Thymus (tissue), 14 donors: ENCODE measurements at places on chromosomes 16 and 17. TPM values are rescaled to one million over a fixed set of nuclear protein-coding genes. Genes with fewer than 3 reads are reported as not detected.

DNA sequence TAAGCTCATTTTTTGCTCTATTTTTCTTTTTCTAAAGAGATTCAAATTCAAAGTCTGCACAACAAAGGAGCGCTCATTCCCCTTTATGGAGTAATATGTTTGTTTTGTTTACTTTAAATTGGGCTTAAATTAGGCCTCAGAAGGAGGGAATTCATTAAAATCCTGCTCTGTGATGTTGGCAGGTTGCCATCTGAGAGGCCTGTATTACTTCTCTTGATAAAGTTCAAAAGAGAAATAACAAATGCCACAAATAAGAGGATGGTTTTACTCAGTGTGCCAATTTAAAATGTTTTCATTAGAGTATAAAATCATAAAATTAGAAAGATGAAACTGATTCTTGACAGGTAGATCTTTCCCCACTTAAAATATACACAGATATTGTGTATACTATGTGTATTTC is 54.5 kb upstream of the HLF start:
- no peak overlapping the region for H3K4me3 ChIP-seq
- H3K27ac ChIP-seq: no peak overlapping the region
- no peaks in the 10 kb centered on the region for H3K36me3 ChIP-seq
- no peaks in the 10 kb centered on the region for H3K27me3 ChIP-seq
- no peaks in the 10 kb centered on the region for H3K4me1 ChIP-seq

GRCh38 chr16:86949116-86949515 is 368.1 kb downstream of the C16orf95 start:
- peaks cover 8% of the 10 kb centered on the region for H3K4me1 ChIP-seq
- no peaks in the 10 kb centered on the region for H3K27me3 ChIP-seq
- H3K27ac ChIP-seq: no peak overlapping the region
- H3K36me3 ChIP-seq: no peaks in the 10 kb centered on the region

DNA sequence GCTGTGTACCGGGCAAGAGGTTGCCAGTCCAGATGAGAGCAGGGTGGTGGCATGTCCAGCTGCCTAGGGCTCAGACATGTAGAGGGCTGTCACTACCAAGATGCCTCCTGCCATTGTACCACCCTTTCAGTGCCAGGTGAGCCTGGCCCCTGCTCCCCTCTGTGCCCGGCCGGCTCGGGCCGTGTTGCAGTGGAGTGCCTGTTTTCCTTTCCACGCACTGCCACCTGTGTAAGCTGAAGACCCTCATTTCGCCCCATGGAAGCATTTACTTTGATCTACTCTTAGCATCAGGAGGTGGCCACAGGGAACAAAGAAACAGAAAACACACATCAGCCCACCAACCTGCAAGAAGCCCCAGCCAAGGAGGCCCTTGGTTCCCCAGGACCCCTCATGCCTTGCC is 4.6 kb upstream of the RBFOX3 start:
- no peak overlapping the region for H3K27ac ChIP-seq
- H3K4me3 ChIP-seq: no peak overlapping the region
- H3K4me1 ChIP-seq: no peaks in the 10 kb centered on the region
- no peaks in the 10 kb centered on the region for H3K36me3 ChIP-seq
- DNase-seq: no peak
- peaks cover 54% of the 10 kb centered on the region for H3K27me3 ChIP-seq

DNA sequence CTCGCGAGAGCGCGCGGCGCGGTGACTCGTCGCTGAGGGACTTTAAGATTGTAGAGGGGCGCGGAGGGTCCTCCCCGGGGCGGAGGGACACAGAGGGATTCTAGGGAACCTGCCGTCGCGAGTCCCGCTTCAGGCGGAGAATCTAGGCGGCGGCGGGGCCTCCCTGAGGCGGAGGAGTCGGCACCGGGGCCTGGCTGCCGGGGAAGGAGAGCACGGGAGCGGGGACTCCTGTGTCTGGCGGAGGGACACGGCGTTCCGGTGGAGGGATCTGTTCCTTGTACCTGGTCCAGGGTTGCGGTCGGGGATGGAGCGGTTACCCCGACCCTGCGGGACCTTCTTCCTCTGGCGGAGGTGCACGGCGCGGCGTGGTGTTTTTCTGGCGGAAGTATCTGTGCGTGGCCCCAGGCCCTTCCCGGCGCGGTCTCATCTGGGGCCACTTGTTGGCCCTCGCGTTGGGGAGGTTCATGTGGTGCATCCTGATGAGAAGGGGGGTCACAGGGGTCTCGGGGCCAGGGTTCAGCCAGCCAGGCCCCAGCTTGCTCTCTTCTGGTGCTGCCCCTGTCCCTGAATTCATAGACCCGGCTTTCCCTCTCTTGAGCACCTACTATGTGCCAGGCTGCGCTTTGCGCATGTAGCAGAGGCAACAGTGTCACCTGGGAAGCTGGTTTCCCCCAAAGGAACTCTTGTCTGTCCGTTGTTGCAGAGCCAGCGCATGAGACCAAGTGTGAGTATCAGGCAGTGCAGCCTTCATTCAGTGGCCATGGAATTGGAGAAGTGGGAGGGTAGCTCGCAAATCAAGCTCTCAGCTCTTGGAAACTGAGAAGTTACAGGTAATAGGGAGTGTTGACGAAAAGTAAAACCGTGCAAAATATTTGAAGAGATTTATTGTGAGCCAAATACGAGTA is 563 bp upstream of the ZKSCAN2 start:
- peaks cover 18% of the 10 kb centered on the region for H3K4me1 ChIP-seq
- H3K4me3 ChIP-seq: peak overlapping the region; percentile 83
- H3K27me3 ChIP-seq: no peaks in the 10 kb centered on the region
- peak; percentile 77 for DNase-seq
- peak overlapping the region; percentile 99 for H3K27ac ChIP-seq

DNA sequence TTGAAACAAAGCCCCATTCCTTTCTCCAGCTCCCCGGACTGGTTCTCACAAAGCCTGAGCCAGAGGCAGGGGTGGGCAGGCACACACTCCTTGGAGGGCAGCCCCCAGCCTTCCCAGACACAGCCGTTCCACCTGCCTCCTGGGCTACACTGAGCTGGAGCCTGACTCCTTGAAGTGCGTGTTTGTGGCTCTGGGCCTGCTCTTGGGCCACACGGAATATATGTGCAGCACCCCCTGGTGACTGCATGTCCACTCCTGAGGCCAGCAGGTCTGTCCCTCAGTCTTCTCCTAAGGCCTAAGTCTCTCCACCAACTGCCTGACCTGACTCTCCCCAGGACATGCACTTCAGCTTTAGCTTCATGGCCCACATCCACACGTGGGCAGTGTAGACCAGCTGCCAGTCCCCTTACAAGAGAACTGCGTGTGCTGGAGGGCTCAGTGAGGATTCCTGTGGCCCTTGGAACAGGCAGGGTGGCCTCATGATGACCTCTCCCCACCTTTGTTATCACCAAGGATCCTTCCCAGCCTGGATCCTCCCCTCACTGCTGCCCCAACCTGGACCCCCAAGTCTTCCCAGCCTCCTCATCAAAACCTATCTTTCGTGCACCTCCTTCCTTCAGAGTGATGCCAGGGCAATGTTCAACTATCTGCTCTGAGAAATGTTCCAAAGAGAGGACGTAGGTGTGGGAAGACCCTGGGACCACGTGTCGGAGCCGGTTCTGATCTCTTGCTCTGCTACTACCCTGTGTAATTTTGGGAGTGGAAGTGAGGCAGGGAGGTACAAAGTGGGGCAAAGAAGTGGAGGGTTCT is 12.4 kb upstream of the SLC6A2 start:
- DNase-seq: no peak
- no peak overlapping the region for H3K27ac ChIP-seq
- no peaks in the 10 kb centered on the region for H3K27me3 ChIP-seq
- H3K36me3 ChIP-seq: no peaks in the 10 kb centered on the region

- peak within 1 kb of the TSS; percentile 44 for H3K4me3 ChIP-seq
- no peak for DNase-seq
- H3K27me3 ChIP-seq: peaks cover 38% of the 10 kb centered on the region
- no peak within 1 kb of the TSS for H3K27ac ChIP-seq
Observed at GRCh38 chr17:4739122-4740024, at the start of the genes CXCL16 and ZMYND15. TSS of gene CXCL16 (minus strand) at chr17:4739928. CDS start at chr17:4739339, 589 bp downstream. TSS of gene ZMYND15 (plus strand) at chr17:4739833. CDS start at chr17:4740549, 716 bp downstream.

Gene CD79B
- 19.5 TPM for total RNA-seq

- no peaks in the 10 kb centered on the region for H3K4me1 ChIP-seq
- H3K4me3 ChIP-seq: no peak overlapping the region
- H3K36me3 ChIP-seq: no peaks in the 10 kb centered on the region
- H3K27ac ChIP-seq: no peak overlapping the region
- DNase-seq: no peak
Observed at GRCh38 chr16:79505344-79505743, 95.2 kb downstream of the MAF start.

GRCh38 chr16:15552507-15552906 is 90.4 kb downstream of the MARF1 start:
- no peaks in the 10 kb centered on the region for H3K27me3 ChIP-seq
- H3K27ac ChIP-seq: no peak overlapping the region
- H3K4me3 ChIP-seq: no peak overlapping the region
- no peak for DNase-seq
- H3K4me1 ChIP-seq: no peaks in the 10 kb centered on the region

GRCh38 chr16:70573451-70574121 is 50.0 kb downstream of the SF3B3 start:
- peaks cover 58% of the 10 kb centered on the region for H3K36me3 ChIP-seq
- H3K27me3 ChIP-seq: no peaks in the 10 kb centered on the region
- no peak overlapping the region for H3K27ac ChIP-seq
- DNase-seq: no peak

DNA sequence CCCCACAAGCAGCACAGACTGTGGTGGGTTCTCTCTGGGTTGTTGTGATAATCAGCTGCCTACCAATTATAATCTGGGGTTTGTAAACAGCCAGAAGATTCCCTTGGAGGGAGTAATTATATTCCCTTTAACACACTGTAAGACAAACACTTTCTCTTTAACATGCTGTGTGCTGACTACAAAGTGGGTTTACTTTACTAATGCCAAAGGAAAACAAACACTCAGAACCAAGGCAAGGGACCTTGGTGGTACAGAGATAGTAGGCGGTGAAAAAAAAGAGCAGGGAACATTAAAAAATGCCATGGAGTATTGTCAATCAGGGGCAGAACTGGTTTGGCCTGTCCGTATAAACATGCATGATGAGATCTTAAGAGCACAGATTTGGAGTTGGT is 3.0 kb upstream of the VAT1L start:
- no peak overlapping the region for H3K27ac ChIP-seq
- H3K4me1 ChIP-seq: no peaks in the 10 kb centered on the region
- no peak for DNase-seq

Gene KRT25
- 0.19 TPM for total RNA-seq

GRCh38 chr17:28737770-28738679 is 5.8 kb upstream of the TRAF4 start:
- no peaks in the 10 kb centered on the region for H3K27me3 ChIP-seq
- H3K4me1 ChIP-seq: peaks cover 41% of the 10 kb centered on the region
- no peak overlapping the region for H3K4me3 ChIP-seq
- H3K27ac ChIP-seq: peak overlapping the region; percentile 79

Gene RHBDF1
- total RNA-seq: 1.9 TPM

DNA sequence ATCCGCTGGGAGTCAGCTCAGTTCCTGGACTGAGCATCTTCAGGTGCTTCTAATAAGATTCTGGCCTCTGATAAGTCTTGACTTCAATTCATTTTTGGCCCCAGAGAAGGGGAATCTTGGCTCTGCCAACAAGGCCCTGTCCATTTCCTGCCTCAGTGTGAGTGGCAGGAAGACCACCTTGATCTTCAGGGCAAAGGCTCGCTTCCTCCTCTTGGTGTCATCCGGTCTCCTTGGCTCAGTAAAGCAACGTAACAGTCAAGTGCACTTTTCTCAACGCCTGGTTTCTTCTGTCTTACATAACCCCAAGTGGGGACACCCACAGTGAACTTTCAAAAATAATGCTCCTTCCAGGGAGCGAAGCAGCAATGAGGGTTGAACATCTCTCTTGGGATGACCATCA is 169.8 kb downstream of the PRKCB start:
- no peak for DNase-seq
- no peak overlapping the region for H3K4me3 ChIP-seq
- H3K36me3 ChIP-seq: no peaks in the 10 kb centered on the region
- H3K27me3 ChIP-seq: no peaks in the 10 kb centered on the region
- peak overlapping the region; percentile 41 for H3K27ac ChIP-seq

DNA sequence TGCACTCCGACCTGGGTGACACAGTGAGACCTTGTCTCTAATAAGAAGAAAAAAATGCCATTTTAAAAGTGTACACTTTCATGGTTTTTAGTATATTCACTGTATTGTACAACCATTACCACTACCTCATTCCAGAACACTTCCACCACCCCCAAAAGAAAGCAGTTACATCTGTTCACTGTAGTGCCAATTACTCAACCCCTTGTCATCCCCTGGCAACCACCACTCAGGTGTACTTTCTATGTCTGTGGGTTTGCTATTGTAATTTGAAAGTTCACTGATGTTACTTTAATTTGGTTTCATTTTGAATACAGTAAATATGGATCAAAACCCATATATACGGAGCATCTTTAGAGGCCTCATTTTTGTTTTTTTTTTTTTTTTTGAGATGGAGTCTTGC is 6.1 kb downstream of the ZG16 start:
- H3K36me3 ChIP-seq: no peaks in the 10 kb centered on the region
- no peaks in the 10 kb centered on the region for H3K27me3 ChIP-seq
- no peak overlapping the region for H3K4me3 ChIP-seq
- DNase-seq: no peak
- no peak overlapping the region for H3K27ac ChIP-seq
- H3K4me1 ChIP-seq: peaks cover 2% of the 10 kb centered on the region

Gene LRRC75A
- total RNA-seq: 1.6 TPM

DNA sequence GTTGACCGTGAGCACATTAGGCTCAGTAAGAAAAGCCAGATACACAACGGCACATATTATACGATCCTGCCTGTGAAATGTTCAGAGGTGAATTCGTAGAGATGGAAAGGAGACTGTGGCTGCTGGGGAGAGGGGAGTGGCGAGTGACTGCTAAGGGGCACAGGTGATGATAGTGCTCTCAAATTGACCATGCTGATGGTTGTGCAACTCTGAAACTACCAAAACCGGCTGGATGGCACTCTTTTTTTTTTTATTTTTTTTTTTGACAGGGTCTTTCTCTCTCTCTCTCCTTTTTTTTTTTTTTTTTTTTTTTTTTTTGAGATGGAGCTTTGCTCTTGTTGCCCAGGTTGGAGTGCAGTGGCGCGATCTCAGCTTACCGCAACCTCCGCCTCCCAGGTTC is 8.1 kb upstream of the SEC14L5 start:
- no peaks in the 10 kb centered on the region for H3K27me3 ChIP-seq
- no peak for DNase-seq
- H3K4me3 ChIP-seq: no peak overlapping the region
- H3K36me3 ChIP-seq: no peaks in the 10 kb centered on the region
- no peaks in the 10 kb centered on the region for H3K4me1 ChIP-seq
- H3K27ac ChIP-seq: no peak overlapping the region

DNA sequence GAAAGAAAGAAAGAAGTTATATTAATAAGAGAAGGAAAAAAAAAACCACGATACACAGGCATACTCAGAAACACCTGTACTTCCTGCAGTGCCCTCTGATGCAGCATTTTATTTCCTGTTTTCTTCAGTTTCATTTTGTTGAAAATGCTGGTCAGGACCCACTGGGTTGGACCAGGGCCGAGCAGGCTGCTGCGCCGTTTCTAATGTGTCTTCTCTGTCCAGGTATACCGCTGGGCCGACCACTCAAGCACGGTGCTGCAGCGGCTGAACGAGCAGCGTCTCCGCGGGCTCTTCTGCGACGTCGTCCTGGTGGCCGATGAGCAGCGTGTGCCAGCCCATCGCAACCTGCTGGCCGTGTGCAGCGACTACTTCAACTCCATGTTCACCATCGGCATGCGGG is 8.3 kb downstream of the KLHL36 start:
- no peak overlapping the region for H3K27ac ChIP-seq
- no peaks in the 10 kb centered on the region for H3K27me3 ChIP-seq
- H3K36me3 ChIP-seq: peaks cover 63% of the 10 kb centered on the region

- H3K27ac ChIP-seq: no peak overlapping the region
- no peaks in the 10 kb centered on the region for H3K27me3 ChIP-seq
- peak; percentile 47 for DNase-seq
- H3K36me3 ChIP-seq: peaks cover 16% of the 10 kb centered on the region
- no peak overlapping the region for H3K4me3 ChIP-seq
Observed at GRCh38 chr17:68539548-68540467, 27.6 kb downstream of the PRKAR1A start.
